ENCODE measurements at places on chromosomes 13 and 19. TPM values are rescaled to one million over a fixed set of nuclear protein-coding genes. Genes with fewer than 3 reads are reported as not detected.
A peak's percentile ranks its signal among the peaks of the same experiment; 100 is the strongest.

GRCh38 chr13:24008679-24009078 is 111.4 kb upstream of the C1QTNF9B start:
- H3K36me3 ChIP-seq = no peaks in the 10 kb centered on the region
- no peak for DNase-seq
- peaks cover 17% of the 10 kb centered on the region for H3K27me3 ChIP-seq
- no peak overlapping the region for H3K27ac ChIP-seq

DNA sequence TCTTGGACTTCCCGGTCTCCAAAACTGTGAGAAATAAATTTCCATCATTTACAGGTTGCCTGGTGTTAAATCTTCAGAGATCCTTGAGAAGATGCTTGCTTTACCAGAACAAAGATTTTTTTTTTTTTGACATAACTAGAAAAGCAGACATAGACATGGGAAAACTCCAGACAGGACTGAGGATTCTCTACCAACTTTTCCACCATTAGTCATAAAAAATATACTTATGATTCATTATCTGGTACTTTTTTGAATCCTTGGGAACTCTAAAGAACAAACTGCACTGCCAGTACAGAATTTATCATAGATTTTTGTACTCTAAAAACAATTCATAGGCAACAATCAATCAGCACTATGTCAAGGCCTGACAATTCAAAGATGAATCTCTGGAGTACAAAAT is 487.6 kb downstream of the EFNB2 start:
- no peak for DNase-seq
- H3K36me3 ChIP-seq = no peaks in the 10 kb centered on the region
- H3K4me3 ChIP-seq = no peak overlapping the region
- no peaks in the 10 kb centered on the region for H3K27me3 ChIP-seq
- H3K4me1 ChIP-seq = peaks cover 21% of the 10 kb centered on the region

DNA sequence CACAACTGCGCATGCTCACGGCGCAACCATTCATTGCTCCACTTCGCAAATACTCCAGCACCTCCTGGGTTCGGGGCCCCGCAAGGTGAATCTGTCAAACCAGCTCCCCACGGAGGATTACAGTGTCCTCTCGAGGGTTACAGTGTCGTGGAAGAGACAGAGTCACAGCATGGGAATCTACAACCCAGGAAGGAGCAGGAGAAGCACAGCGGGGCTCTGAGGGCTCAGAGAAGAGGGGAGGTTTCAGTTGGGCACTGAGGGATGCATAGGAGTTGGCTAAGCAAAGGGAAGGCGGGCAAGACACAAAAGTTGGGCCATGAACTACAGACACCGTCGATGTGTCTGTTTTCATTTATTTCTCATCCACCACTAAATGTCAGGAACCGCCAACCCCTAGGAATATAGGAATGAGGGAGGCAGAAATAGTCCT is 1.0 kb upstream of the GTF2F1 start:
- peaks cover 7% of the 10 kb centered on the region for H3K27me3 ChIP-seq
- peak overlapping the region; percentile 96 for H3K4me3 ChIP-seq
- H3K27ac ChIP-seq = peak overlapping the region; percentile 97
- H3K36me3 ChIP-seq = peaks cover 19% of the 10 kb centered on the region
- DNase-seq = no peak

- H3K36me3 ChIP-seq = no peaks in the 10 kb centered on the region
- no peaks in the 10 kb centered on the region for H3K4me1 ChIP-seq
- H3K27me3 ChIP-seq = peaks cover 12% of the 10 kb centered on the region
- no peak within 1 kb of the TSS for H3K4me3 ChIP-seq
- DNase-seq = no peak
Observed at GRCh38 chr13:36131222-36131930, at the start of gene DCLK1. Gene DCLK1, minus strand, starts transcription at chr13:36131382.

- H3K4me3 ChIP-seq = peak within 1 kb of the TSS; percentile 90
- peak within 1 kb of the TSS; percentile 90 for H3K27ac ChIP-seq
- DNase-seq = no peak
- H3K4me1 ChIP-seq = peaks cover 41% of the 10 kb centered on the region
Observed at GRCh38 chr19:7515645-7516151, at the start of gene ZNF358. Gene ZNF358, plus strand, starts transcription at chr19:7516103. Its CDS starts 3,140 bp downstream, at chr19:7519243.

DNA sequence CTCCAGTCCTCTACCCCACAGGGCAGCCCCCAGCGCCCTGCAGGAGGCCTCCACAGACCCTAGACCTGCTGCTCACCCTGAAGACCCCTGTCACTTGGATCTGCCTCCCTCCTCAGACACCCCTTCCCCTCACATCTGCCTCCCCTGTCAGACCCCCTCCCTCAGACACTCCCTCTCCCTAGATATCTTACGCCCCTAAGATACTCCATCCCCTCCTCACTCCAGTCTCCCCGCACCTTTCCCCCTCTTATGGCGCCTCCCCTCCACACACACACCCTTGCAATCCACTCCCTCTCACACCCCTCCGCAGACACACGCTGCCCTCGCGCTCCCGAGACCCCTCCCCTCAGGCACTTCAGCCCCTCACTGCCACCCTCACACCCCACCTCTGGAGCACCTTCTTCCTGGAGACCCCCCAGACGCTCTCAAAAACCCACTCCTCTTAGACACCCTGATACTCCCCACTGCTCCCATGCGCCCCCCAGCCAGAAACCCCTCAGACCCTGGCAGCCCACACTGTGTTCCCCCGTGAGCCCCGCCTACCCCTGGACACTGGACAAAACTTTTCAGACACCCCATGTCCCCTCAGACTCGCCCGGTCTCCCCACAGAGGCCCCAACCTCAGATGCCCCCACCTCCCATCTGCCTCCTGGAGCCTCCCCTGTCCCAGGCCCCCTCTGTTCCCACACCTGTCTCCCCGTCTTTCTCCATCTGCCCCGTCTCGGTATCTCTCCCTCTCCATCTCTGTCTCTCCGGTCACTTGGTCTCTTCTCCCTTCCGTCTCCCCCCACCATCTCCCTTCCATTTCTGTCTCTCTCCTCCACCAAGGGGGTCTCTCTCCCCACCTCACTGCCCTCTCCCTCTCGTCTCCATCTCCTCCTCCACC is 14.5 kb downstream of the ERFL start:
- no peaks in the 10 kb centered on the region for H3K36me3 ChIP-seq
- H3K4me3 ChIP-seq = no peak overlapping the region
- no peaks in the 10 kb centered on the region for H3K4me1 ChIP-seq
- peaks cover 32% of the 10 kb centered on the region for H3K27me3 ChIP-seq
- DNase-seq = no peak

- no peaks in the 10 kb centered on the region for H3K36me3 ChIP-seq
- no peak for DNase-seq
- peaks cover 2% of the 10 kb centered on the region for H3K27me3 ChIP-seq
- H3K4me1 ChIP-seq = no peaks in the 10 kb centered on the region
- no peak overlapping the region for H3K27ac ChIP-seq
- no peak overlapping the region for H3K4me3 ChIP-seq
Observed at GRCh38 chr13:112880976-112881540, 88.0 kb upstream of the MCF2L start.

- H3K4me1 ChIP-seq = no peaks in the 10 kb centered on the region
- no peak within 1 kb of the TSS for H3K27ac ChIP-seq
- H3K36me3 ChIP-seq = peaks cover 24% of the 10 kb centered on the region
- H3K27me3 ChIP-seq = no peaks in the 10 kb centered on the region
- no peak within 1 kb of the TSS for H3K4me3 ChIP-seq
Observed at GRCh38 chr19:58059003-58059670, at the start of gene ZNF135. Gene ZNF135, plus strand, starts transcription at chr19:58059282. Its CDS starts 721 bp downstream, at chr19:58060003.

Gene CELF5
- 0.30 TPM for total RNA-seq

DNA sequence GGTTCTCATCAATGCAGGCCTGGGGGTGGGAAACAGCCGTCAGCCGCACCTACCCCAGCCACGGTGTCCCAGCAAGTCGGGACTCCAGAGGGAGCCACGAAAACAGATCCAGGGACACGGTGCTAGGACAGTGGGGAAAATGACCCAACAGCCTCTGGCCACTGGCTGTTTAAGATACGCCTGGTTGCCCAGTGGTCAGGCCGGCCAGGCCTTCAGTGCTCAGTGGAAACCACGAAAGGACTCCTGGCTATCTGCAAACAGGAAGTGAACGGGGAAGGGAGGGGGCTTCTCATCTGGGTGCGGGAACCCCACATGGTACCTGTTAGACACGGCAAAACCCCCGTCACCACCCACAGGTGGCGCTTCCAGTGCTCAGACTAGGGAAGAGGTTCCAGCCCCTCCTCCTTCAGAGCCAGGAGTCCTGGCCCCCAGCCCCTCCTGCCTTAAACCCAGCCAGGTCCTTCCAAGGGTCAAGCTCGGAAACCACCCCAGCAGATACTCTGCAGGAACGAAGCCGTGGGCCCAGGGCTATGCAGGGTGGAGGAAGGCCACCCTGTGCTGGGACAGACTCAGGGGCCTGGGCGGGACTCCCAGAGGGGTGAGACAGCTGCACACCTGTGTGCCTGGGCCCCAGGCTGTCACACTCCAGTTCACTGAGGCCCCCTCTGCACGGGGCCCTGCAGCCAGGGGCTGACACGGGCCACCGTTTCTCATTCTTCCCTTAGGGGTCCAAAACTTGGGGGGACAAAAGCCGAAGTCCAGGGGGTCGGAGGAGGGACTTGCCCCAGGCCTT is 4.5 kb downstream of the PPP1R12C start:
- peaks cover 29% of the 10 kb centered on the region for H3K4me1 ChIP-seq
- H3K27ac ChIP-seq = peak overlapping the region; percentile 94
- H3K27me3 ChIP-seq = peaks cover 12% of the 10 kb centered on the region
- no peak for DNase-seq
- 0 out of 2 replicates have a peak overlapping the region, but pooled peaks have one; percentile 73 for H3K4me3 ChIP-seq

GRCh38 chr19:3904233-3904632 is 23.7 kb downstream of the ATCAY start:
- no peaks in the 10 kb centered on the region for H3K4me1 ChIP-seq
- no peak overlapping the region for H3K27ac ChIP-seq
- H3K36me3 ChIP-seq = no peaks in the 10 kb centered on the region

DNA sequence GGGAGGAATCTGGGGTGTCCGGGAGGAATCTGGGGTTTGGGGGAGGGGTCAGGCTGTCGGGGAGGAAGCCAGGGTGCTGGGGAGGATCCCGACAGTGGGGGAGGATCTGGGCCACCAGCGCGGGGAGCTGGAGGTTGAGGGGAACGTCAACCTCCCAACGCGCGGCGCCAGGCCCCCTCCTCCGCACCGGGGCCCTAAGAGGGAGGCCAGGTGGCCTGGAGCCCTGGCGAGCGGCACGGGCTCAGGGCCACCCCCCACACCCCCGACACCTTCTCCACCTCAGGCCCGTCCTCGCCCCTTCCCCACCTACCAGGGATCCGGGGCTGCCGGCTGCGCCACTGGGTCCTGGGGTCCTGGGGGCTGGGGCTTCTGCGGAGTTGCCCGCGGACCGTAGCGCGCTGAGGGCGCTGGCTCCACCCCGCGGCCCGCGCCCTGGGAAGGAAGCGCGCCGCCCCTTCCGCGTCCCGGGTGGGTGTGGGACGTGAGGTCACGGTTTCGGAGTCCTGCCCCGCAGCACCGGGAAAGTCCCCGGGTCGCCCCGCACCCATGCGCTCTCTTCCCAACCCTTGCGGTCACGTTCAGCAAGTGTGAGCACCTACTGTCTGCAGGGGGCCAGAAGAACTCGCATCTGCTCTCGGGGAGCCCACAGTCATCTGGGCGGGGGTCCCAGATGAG is at the start of gene TICAM1:
Gene TICAM1, minus strand, starts transcription at position 409 of the 675 bp plus-strand sequence. CDS start 13,335 bp downstream, outside the sequence.
- H3K27me3 ChIP-seq = no peaks in the 10 kb centered on the region
- H3K27ac ChIP-seq = peak within 1 kb of the TSS; percentile 77
- peak within 1 kb of the TSS; percentile 87 for H3K4me3 ChIP-seq
- H3K36me3 ChIP-seq = peaks cover 5% of the 10 kb centered on the region
- peak; percentile 40 for DNase-seq
- H3K4me1 ChIP-seq = peaks cover 21% of the 10 kb centered on the region

Gene TMPRSS9
- not detected for total RNA-seq

Gene LGI4
- not detected for total RNA-seq

- peaks cover 2% of the 10 kb centered on the region for H3K27me3 ChIP-seq
- H3K4me1 ChIP-seq = peaks cover 63% of the 10 kb centered on the region
- H3K36me3 ChIP-seq = no peaks in the 10 kb centered on the region
- peak overlapping the region; percentile 79 for H3K27ac ChIP-seq
- peak; percentile 66 for DNase-seq
- no peak overlapping the region for H3K4me3 ChIP-seq
Observed at GRCh38 chr13:44819245-44819644, 170.0 kb downstream of the NUFIP1 start.

Gene ZNF471
- 2.2 TPM for total RNA-seq

DNA sequence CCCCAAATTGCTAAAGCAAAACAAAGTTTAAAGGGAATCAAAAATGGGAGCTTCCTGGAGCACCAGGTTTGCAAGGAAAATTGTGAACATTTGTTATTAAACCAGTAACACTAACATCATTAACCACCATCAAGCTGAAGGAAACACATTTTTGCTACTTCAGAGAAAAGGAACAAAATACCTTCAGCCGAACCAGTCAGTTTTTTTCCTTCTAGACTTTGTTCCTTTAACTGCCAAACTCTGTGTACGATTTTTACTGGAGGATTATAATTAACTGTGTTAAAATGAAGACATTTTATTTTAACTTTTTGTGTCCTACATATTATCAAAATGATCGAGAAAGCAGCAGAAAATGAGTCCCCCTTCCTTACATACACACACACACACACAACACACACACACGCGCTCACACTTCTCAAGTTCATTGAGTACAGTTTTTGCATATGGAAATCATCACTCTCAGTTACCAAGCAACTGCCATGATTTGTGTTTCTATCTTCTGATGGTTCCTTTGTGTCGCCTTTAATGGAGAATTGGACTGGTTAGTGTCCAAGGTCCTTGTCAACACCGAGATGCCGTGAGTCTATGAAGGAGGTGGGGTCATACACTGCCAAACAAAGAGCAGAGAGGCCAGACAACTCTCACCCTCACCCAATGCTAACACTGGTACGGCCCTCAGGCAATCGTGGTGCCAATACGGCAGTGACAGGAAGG is 9.8 kb upstream of the SERP2 start:
- no peak for DNase-seq
- H3K27ac ChIP-seq = no peak overlapping the region
- no peaks in the 10 kb centered on the region for H3K27me3 ChIP-seq
- H3K36me3 ChIP-seq = no peaks in the 10 kb centered on the region
- H3K4me3 ChIP-seq = no peak overlapping the region

Gene SLAIN1
- not detected for total RNA-seq

DNA sequence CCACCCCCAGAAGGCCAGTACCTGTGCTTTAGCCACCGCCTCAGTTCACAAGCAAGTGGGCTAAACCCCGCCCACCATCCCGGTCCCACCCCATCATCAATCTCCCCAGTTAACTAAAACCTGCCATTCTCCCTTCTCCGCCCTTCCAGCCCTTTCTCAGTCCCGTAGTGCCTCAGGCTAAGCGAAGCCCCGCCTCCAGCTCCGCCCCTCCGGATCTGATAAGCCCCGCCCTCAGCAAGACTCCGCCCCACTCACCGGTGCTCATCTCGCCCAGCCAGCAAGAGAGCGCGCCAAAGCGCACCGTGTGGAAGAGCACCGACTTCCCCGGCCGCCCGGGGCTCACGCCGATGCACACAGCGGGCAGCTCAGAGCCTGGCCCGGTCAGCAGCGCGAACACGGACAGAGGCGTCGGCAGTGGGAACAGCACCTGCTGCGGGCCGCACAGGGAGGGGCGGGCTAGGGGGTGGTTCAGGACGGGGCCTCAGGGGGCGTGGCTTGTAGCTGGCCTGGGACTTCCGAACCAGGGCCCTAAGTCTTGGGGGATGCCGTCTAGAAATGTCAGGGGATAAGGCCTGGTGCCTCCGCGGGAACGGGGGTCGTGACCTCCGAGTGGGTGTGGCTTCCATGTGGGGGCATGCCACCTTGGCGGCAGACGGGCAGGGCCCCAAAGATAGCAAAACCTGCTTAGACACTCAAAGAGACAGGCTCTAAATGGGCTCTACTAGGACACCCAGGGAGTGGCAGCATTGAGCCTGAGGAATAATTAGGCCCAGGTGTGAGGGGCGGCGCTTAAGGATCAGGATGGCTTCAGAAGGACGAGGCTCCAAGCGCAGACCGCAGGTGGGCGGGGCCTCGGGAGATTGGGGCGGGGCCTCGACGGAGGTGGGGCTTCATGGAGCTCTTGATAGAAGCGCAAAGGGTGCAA is 21.4 kb downstream of the MAP4K1 start:
- peaks cover 6% of the 10 kb centered on the region for H3K27me3 ChIP-seq
- DNase-seq = no peak
- no peaks in the 10 kb centered on the region for H3K36me3 ChIP-seq
- H3K4me1 ChIP-seq = no peaks in the 10 kb centered on the region
